ENCODE measurements at places on chromosomes 2 and 18.

GRCh38 chr2:175811971-175812370 is 190.1 kb downstream of the LNPK start:
- DNase-seq = no peak

DNA sequence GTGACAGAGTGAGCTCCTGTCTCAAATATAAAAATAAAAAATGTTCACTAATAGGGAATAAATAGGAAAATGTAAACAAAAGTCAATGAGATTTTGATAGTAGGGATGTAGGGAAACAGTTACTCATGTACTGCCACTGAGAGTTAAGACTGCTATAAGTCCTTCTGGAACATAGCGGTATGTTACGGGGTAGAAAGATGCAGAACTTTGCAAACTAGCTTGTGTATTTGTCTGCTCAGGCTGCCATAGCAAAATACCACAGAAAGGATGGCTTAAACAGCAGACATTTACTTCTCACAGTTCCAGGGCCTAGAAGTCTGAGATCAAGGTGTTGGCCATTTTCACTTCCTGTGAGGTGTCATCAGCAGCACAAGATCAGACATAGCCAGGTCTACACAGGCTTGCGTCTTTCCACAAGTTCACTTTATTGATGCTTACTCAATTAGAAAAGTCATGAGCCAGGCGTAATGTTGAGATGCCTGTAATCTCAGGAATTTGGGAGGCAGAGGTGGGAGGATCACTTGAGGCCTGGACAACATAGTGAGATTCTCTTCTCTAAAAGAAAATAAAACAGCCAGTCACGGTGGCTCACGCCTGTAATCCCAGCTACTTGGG is 8.8 kb downstream of the TXNDC2 start:
- DNase-seq = no peak

- DNase-seq = no peak
These were observed 141.7 kb downstream of the DIS3L2 start for GRCh38 chr2:232103140-232103737.

GRCh38 chr2:200026332-200027230 is 71.2 kb downstream of the MAIP1 start:
- DNase-seq = no peak

GRCh38 chr2:239459056-239459455 is 58.2 kb upstream of the HDAC4 start:
- no peak for DNase-seq

All from activated T-cell treated with anti-CD3 and anti-CD28 coated beads, Interleukin-2, amount 50 U/mL, for 48 hours (primary cell).